Purkinje cell (primary cell): ENCODE measurements at places on chromosomes 11 and 22. TPM values are rescaled to one million over a fixed set of nuclear protein-coding genes. Genes with fewer than 3 reads are reported as not detected.

Gene WNT11
- 10.8 and 14.9 TPM in 2 replicates for polyA plus RNA-seq

Gene TBX10
- not detected in 2 replicates for polyA plus RNA-seq

Gene SLC29A2
- 0.52 and 0.69 TPM in 2 replicates for polyA plus RNA-seq

Gene CFAP300
- 1.7 and 8.3 TPM in 2 replicates for polyA plus RNA-seq

Gene BIK
- polyA plus RNA-seq, result not detected in 2 replicates

Gene ZNF214
- polyA plus RNA-seq, result 4.1 and 5.0 TPM in 2 replicates

Gene MS4A1
- not detected in 2 replicates for polyA plus RNA-seq

Gene PTPN5
- polyA plus RNA-seq, result 3.3 and 6.5 TPM in 2 replicates

Gene OR10A2
- polyA plus RNA-seq, result 0.19 and 0.46 TPM in 2 replicates

Gene MS4A2
- not detected in 2 replicates for polyA plus RNA-seq

Gene HSPB2
- polyA plus RNA-seq, result 22.1 TPM in 2 replicates

Gene CD3D
- not detected in 2 replicates for polyA plus RNA-seq

Gene OR52N4
- polyA plus RNA-seq, result not detected in 2 replicates

Gene APOBEC3B
- polyA plus RNA-seq, result not detected in 2 replicates

Gene OR52E6
- polyA plus RNA-seq, result not detected in 2 replicates

Gene MS4A12
- not detected in 2 replicates for polyA plus RNA-seq

Gene KRTAP5-11
- polyA plus RNA-seq, result 0.81 and 2.2 TPM in 2 replicates

Gene GPHA2
- polyA plus RNA-seq, result not detected in 2 replicates

Gene FAM180B
- polyA plus RNA-seq, result not detected in 2 replicates

Gene CST6
- not detected in 2 replicates for polyA plus RNA-seq

Gene C22orf42
- polyA plus RNA-seq, result not detected in 2 replicates

Gene ARHGEF17
- polyA plus RNA-seq, result 6.8 and 9.3 TPM in 2 replicates

Gene KRTAP5-7
- polyA plus RNA-seq, result 2.5 TPM in 1 of 2 replicates, not detected in the other

Gene KREMEN1
- 0.73 and 1.2 TPM in 2 replicates for polyA plus RNA-seq
